ENCODE measurements at places on chromosomes 2 and 18.

GRCh38 chr18:73331212-73331772 is 463.5 kb upstream of the NETO1 start:
- no peak for DNase-seq

DNA sequence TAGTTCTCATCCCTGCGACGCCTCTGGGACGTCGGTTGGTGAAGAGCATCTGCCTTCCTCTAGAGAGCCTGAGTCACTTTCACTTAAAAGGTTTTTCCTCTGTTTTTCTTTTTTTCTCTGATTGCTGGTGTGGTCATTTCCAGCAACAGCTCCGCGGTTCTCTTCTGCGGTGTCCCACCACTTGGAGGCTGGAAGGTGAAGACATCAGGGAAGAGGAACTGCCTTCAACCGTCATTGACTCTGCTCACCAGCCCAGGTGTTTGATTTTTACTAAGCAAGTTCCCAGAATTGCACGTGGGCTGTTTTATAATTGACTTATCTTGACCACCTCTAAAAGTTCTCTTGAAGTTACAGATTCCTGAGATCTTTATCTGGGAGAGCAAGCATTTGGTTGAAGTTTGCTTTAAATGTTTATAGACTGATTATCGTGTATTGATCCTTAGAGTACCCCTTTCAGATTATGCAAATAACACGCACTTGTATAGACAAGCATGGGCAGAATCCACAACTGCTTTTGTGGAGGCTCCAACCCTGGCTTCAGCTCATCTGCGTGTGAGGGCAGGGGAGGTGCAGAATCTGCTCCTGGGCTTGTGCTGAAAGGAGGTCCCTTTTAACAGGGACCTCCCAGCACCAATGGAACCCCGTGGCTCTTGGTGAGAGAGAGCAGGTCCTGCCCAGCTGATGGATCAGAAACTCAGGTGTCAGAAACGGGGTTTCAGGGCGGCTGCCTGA is 3.5 kb downstream of the CTDP1 start:
- DNase-seq, result peak; percentile 42

GRCh38 chr18:22348521-22349316 is 69.0 kb downstream of the CTAGE1 start:
- no peak for DNase-seq

- no peak for DNase-seq
These were observed 117.6 kb upstream of the STK17B start for GRCh38 chr2:196289000-196289399.

DNA sequence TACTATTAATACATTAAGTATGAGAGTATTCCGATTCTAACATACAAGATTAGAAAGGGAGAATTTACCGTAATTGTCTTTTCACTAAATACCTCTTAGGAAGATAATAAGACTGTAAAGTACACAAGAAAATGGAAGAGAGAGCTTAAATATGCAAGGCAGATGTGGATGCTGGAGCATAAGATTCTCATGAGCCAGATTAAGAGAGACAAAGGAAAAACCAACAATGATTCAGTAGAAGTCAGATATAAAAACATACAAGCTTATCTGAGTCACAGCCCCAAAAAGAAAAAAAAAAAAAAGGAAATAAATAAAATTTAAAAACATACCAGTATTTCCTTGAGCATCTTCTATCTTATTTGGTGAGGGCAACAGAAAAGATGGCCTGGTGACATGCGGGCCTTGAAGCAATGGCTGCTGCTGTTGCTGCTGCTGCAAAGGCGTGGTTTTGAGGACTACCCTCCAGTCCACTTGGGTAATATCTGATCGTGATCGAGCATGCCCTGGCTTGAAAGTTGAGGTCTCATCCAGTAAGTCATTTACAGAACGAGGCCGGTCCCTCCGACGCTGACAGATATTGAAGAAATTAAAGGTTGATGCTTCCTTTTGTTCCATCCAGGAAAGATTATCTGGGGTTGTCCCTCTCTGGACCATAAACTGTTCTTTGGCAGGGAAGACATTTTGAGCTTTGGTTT is 24.5 kb downstream of the PLEKHM3 start:
- DNase-seq, result no peak

DNA sequence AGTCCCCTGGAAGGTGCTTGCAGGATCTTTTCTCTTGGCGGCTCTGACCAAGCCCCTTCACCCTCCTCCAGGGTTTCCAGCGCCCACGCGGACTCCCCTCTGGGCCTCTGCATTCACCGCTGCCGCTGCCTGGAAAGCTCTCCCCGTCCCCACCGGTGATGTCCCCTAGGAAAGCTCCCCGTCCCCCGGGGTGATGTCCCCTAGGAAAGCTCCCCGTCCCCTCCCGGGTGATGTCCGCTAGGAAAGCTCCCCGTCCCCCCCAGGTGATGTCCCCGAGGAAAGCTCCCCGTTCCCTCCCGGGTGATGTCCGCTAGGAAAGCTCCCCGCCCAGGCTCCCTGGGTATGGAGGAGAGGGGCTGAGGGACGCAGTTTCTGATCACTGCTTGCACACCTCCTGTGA is 27.9 kb downstream of the ZAP70 start:
- no peak for DNase-seq

- DNase-seq, result peak; percentile 52
These were observed at the start of gene CYP27A1 for GRCh38 chr2:218781691-218782527. TSS of gene CYP27A1 (plus strand) at chr2:218782147. CDS start at chr2:218782183, 36 bp downstream.

- DNase-seq, result no peak
These were observed 50.4 kb downstream of the ZC3H8 start for GRCh38 chr2:112204411-112204810.

GRCh38 chr2:235084424-235084823 is 132.6 kb downstream of the SH3BP4 start:
- DNase-seq, result no peak

- no peak for DNase-seq
These were observed 108.5 kb downstream of the CTAGE1 start for GRCh38 chr18:22309191-22309590.

- no peak for DNase-seq
These were observed 36.8 kb downstream of the ACVR1 start for GRCh38 chr2:157839162-157839801.

DNA sequence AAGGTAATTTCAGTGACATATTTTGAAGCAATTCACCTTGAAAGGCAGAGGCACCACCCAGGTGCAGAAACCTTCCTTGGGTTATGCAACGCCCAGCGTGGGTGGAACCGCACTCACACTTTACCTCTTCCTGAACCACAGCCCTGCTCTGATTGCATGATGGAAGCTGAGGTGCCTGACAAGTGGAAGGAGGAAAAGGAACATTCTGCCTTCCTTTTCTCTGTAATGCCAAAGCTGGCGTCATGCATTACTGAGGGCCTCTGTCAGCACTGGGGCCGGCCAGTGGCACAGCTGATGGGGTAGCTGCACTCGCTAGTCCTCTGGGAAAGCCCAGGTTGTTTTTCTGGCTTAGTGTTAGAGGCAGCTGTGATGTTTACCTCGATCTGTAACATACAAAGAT is 266.5 kb downstream of the NEDD4L start:
- no peak for DNase-seq

GRCh38 chr18:76528477-76529432 is 33.7 kb upstream of the ZNF516 start:
- peak; percentile 56 for DNase-seq

- no peak for DNase-seq
These were observed 6.8 kb upstream of the ARHGAP25 start for GRCh38 chr2:68727683-68728375.

- peak; percentile 40 for DNase-seq
These were observed 205.0 kb downstream of the UBE2E3 start for GRCh38 chr2:181185421-181185820.

DNA sequence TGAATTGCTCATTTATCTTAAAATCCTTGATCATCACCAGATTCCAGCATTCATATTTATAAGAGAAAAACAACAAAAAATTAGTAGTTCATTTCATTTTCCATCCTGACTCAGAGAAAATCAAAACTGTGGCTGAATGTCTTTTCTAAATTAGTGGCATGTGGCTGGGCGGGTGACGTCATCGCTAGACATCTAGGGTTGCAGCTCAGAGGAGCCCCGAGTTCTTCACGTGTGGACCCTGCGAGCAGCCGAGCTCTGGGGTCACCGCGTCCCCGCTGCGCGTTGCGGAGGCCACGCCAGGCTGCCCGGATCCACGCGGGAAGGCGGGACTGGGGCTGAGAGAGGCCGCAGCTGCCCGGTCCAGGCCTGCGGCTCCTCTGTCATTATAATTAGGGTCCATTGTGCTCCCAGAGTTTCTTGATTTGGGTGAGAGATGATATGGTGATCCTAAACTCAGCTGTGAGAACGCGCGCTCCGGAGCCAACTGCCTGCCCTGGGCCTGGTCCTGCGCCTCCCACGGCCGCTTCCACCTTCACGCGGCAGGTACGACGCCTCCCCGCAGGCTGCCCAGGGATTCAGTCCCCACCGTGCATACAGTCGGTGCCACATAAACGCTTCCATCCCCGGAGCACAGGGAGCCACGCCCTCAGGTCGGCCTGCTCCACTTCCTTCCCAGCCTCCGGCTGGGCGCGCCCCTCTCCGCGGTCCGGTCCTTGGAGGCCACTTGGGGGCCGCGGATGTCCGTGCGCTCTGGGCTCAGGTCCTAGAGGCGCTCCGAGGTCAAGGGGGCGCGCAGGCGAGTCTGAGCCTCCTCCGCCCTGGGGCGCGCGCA is 56.5 kb downstream of the TMEM18 start:
- no peak for DNase-seq

GRCh38 chr2:11017921-11018320 is 106.2 kb downstream of the KCNF1 start:
- DNase-seq, result peak; percentile 37

- peak; percentile 37 for DNase-seq
These were observed 47.8 kb downstream of the KCTD18 start for GRCh38 chr2:200461846-200462710.

- no peak for DNase-seq
These were observed 210.9 kb upstream of the SMAD7 start for GRCh38 chr18:49161627-49162026.

DNA sequence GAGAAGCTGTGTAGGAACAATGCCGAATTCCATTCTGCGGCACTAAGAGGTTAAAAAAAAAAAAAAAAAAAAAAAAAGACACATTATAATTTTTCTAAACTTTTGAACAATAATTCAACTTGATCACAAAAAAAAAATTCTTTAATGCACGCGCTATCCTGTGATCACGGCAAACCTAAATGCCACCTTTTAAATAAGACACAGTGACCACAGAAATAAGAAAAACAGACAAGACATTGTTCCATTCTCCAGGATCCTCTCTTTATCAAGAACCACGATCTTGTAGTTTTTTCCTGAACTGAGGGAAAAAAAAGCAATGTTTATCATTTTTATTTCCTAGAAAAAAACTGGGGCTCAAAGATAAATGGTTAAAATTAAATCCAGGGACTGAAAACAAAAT is 9.4 kb downstream of the SUCLG1 start:
- DNase-seq, result no peak

DNA sequence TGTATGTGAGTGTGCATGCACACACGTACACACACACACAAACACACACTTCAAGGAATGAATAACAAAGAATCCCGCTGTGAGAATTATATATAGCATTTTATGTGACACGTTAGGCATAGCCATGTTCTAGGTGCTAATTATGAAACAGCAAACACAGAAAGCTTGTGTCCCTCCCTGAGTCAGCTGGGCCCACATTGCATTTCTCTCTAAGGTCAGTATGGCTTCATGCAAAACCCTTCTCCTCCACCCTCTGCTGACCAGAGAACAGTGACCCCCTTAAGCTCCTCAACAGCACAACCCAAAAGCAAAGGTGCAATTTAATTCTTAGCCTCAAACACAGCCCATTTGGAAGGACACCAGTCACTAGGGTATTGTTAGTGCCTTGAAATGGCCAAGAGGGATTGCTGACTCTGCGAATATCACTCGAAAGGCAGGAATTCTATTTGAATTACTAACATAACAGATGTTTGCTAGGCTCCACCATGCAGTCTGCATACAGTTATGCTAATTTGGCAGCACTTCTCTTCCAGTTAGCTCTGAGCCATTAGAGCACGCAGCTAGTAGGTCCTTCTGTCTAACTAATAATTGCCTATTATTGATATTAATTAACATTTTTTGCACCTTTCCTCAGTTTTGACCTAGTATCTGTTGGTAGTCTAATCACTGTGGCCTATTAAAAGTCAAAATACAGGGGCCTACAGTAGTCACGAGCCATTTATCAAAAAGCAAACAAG is 149.0 kb downstream of the LNPK start:
- no peak for DNase-seq

DNA sequence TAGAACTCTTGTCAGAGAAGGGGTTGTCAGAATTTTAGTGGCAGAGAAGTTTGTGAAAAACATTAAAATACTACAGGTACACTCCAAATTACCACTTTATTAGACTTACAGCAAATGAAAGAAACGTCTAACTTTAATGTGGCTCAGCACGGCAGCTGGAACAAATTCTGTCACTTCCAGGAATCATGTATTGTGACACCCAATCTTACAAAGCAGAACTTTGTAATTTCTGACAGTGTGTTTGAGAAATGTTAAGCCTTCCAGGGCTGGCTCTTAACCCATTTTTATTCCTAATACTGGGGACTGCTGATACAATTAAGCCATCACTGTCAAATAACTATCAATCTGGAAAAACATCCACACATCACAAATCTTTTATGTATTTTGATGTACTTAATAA is 216.4 kb downstream of the ZNF385B start:
- DNase-seq, result no peak

GRCh38 chr18:36813824-36814223 is 15.0 kb downstream of the TPGS2 start:
- DNase-seq, result no peak

GRCh38 chr2:174012347-174013314 is 47.5 kb upstream of the SP3 start:
- peak; percentile 53 for DNase-seq

GRCh38 chr2:231640641-231641111 is 48.0 kb downstream of the TEX44 start:
- DNase-seq, result peak; percentile 61

- DNase-seq, result no peak
These were observed 48.1 kb downstream of the KCNE4 start for GRCh38 chr2:223100061-223100511.

GRCh38 chr18:51811883-51812282 is 528.1 kb upstream of the DCC start:
- DNase-seq, result no peak

- DNase-seq, result no peak
These were observed 50.5 kb upstream of the SULT1C3 start for GRCh38 chr2:108189316-108189715.

DNA sequence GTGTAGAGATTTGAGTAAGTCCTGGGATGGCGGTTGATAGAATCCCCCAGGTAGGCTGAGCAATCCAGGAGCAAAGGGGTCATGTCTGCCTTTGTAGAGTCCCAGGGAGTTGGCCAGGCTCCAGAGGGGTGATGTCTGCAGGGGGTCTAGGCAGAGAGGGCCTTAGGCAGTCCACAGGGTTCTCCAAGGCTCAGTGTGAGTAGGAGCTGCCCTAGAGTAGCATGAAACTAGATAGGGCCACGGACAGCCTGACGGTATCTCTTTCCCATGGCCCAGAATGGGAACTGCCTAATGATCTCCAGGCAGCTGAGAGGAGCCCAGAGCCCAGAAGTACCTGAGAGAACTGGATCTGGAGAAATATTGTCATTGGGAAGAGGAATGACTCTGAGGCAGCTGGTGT is 9.0 kb upstream of the FAM136A start:
- no peak for DNase-seq

Measured in suppressor macrophage treated with lipopolysaccharide for 4 hours (primary cell).